Substantia nigra (tissue), 51 donors: ENCODE measurements at places on chromosomes 1 and 21.

DNA sequence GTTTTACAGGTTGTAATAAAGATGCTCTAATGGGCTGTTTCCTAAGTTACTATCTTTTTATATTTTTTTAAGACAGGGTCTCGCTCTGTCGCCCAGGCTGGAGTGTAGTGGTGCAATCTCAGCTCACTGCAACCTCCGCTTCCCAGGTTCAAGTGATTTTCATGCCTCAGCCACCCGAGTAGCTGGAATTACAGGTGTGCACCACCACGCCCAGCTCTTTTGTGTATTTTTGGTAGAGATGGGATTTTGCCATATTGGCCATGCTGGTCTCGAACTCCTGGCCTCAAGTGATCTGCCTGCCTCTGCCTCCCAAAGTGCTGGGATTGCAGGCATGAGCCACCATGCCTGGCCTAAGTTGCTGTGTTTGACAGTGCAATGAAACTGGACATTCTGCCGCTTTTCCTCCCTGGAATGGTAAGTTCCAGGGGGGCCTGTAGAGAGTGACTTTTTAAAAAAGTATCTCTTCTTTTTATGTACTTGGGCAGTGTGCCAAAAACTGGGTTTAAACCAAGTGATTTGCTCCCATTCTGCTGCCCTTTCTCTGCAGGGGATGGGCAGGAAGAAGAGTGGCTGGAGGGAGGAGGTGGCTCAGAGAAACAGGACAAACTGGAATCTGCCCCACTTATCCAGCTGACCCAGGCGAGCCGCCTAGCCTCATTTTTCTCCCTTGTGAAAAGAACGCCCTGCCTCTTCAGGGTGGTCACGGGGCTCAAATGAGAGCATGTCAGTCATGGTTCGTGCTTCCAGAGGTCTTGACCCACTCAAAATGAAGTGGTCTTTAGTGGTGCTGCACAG, 2.3 kb downstream of the SLC37A1 start:
- DNase-seq = no peak

GRCh38 chr1:22591576-22591975, 28.3 kb downstream of the EPHA8 start:
- no peak for DNase-seq

DNA sequence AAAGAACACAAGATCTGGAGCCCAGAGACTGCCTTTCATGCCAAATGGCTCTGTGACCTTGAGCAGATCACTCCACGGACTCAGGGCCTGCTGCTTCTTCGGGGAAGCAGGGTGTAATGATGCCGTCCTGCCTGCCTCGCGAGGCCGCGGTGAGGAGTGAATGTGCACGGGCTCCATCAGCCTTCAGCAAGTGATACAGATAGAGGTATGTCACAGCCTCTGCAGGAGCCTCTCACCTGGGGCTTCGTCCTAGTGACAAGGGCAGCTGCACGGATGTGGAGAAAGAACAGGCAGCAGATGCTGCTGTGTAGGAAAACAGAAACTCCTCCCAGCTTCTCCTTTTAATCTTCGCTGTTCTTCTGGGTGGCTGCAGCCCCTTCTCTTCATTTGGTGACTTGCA, 127.5 kb downstream of the KCNN3 start:
- DNase-seq = no peak

GRCh38 chr1:216325946-216326345, 97.3 kb downstream of the USH2A start:
- no peak for DNase-seq

GRCh38 chr1:154481053-154481452, 21.0 kb upstream of the TDRD10 start:
- DNase-seq = no peak

DNA sequence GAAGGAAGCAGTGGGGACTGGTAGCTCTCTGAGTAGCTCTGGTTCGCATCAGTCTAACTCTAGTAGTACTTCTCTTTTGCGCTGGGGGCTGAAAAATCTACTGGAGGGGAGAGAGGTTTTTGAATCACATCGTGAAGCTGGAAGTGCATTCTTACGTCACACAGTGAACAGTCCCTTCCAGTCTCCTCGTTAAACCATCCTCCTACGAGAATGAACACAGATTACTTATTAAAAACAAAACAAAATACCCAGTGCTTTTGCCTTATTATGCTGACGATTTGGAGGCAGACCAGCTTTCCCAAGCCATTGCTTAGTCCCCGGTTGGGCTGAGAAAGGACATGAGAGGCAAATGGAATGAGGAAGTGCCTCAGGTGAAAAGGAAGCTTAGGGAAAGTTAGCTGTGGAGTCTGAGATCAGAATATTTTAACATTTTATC, 16.1 kb downstream of the HUNK start:
- no peak for DNase-seq

DNA sequence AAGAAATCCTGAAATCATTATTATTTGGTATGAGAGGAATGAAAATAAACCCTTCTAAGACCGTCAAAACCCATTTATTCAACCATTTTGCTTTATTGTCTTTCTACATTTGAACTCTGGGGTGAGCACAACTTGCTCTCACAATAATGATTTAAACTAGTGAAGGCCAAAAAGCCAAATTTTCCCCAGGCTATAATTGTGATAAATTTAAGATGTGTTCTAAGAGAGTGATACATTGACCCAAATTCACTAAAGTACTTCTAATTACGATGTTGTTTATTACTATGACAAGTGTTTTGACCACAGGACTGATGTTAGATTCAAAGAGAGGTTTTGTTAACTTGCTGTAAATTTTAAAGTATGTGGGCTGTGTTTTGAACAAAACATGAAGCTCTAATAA, 670.9 kb upstream of the NR5A2 start:
- DNase-seq = no peak

- DNase-seq = no peak
These were observed at the start of gene ACTN2 for GRCh38 chr1:236685917-236686814. Gene ACTN2 (plus strand): TSS chr1:236686499. CDS start chr1:236686674, 175 bp downstream.

DNA sequence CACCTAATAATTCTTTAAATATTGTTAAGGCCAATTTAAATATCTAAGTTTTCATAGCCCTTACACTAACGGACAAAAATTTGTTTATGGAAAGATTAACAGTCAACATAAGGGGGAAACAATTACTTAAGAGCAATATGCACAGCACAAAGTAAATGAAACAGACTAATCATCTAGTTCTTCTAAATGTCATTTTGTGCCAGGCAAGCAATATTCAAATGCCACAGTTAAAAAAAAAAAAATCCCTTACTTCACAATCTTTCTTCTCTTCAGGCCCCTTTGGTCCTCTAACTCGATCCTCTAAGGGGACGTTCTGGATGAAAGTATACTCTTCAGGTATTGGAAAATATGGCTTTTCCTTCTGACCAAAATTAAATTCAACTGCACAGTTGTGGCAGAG, 6.6 kb downstream of the HNRNPU start:
- no peak for DNase-seq

- no peak for DNase-seq
These were observed 50.9 kb upstream of the TRABD2B start for GRCh38 chr1:48048064-48048463.

- DNase-seq = no peak
These were observed 9.8 kb downstream of the RAP1GAP start for GRCh38 chr1:21659099-21659923.

GRCh38 chr1:215731699-215732098, 164.6 kb downstream of the KCTD3 start:
- DNase-seq = no peak

GRCh38 chr1:50369830-50370229, 53.4 kb downstream of the DMRTA2 start:
- no peak for DNase-seq

GRCh38 chr1:91827087-91827458, 58.9 kb downstream of the TGFBR3 start:
- DNase-seq = no peak

GRCh38 chr21:16330908-16331268, 601.1 kb downstream of the USP25 start:
- no peak for DNase-seq

- no peak for DNase-seq
These were observed 28.5 kb upstream of the PDE9A start for GRCh38 chr21:42624936-42625335.

DNA sequence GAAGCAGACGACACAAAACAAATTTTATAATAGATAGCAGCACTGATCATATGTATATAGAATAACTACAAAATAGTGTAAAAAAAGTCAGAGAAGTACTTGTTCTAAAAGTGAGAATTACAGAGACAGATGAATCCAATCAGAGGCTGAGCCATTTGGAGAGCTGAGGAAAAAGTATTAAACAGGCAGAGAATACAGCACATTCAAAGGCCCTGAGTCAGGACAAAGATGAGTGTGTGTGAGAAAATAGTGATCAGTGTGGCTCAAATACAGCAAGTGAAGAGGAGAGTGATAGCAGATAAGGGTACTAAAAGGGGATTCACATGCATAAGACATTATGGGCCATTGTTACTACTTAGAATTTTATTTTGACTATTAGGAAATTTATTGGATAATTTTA, 430.6 kb upstream of the BRINP3 start:
- DNase-seq = no peak

GRCh38 chr1:7225711-7226505, 440.7 kb downstream of the CAMTA1 start:
- DNase-seq = no peak

- DNase-seq = no peak
These were observed 6.2 kb downstream of the SIM2 start for GRCh38 chr21:36704958-36705678.

- no peak for DNase-seq
These were observed 3.1 kb upstream of the UBE2G2 start for GRCh38 chr21:44804762-44805161.

DNA sequence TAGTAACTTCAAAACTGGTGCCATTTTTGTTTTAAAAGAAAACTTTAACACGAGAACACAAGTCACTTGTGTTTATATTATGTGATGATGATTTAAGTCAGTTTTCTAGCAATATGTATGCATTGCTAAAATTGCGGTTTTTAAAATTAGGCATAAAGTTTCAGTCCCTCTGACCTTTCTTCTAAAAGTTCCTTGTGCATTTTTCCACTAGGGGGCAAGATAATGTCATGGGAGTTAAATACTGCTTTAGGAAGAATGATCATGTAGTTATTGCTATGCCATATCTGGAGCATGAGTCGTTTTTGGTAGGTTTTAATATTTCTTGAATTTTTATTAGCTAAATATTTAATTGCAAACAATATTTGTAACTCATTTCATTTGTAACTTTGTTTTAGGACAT, 10.7 kb downstream of the CDC7 start:
- DNase-seq = no peak

GRCh38 chr1:4743978-4744750, 89.8 kb downstream of the AJAP1 start:
- DNase-seq = no peak

- DNase-seq = no peak
These were observed 193.7 kb downstream of the FOXD2 start for GRCh38 chr1:47631411-47631995.

- no peak for DNase-seq
These were observed 38.3 kb upstream of the BCL10 start for GRCh38 chr1:85314726-85315125.

DNA sequence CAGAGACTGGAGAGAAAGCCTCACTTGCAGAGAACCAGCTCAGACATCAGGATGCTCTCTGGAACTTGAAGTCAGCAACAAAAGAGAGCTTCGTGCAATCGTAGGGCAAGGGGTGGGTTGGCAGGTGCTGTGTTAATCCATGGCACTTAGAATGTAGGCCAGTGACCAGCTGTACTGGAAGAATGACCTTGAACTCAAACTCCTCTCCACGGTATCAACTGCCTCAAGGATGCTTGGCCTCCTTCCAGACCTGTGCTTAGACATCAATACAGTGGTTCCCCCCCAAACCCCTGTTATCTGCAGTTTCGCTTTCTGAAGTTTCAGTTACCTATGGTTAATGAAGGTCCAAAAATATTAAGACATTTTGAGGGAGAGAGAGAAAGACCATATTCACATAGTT, 6.5 kb downstream of the KANK4 start:
- DNase-seq = no peak

DNA sequence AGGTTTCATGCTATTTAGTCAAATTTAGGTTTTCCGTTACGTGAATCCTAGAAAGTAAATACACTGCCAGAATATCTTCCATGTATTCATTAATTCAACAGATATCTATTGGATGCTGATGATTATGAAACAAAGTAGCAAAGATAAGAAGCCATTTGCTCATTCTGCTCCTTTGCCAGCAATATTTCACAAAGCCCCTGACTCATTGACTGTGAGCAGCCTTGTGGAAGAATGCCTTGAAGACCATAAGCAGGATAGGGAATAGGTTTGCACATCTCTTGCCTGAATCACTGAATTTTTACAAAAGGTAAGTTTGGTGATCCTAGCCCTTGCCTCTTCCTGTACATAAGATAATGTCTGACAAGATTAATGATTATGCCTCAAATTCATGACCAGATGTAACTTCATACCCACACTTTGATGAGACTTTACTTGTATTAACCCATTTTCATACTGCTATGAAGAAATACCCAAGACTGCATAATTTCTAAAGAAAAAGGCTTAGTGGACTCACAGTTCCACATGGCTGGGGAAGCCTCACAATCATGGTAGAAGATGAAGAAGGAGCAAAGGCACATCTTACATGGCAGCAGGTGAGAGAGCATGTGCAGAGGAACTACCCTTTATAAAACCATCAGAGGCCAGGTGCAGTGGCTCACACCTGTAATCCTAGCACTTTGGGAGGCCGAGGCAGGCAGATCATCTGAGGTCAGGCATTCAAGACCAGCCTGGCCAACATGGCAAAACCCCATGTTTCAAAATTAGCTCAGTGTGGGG, 1.6 kb upstream of the PIGK start:
- no peak for DNase-seq
